Fibroblast of gingiva (primary cell): ENCODE measurements at places on chromosomes 13 and 19.
A peak's percentile ranks its signal among the peaks of the same experiment; 100 is the strongest.

DNA sequence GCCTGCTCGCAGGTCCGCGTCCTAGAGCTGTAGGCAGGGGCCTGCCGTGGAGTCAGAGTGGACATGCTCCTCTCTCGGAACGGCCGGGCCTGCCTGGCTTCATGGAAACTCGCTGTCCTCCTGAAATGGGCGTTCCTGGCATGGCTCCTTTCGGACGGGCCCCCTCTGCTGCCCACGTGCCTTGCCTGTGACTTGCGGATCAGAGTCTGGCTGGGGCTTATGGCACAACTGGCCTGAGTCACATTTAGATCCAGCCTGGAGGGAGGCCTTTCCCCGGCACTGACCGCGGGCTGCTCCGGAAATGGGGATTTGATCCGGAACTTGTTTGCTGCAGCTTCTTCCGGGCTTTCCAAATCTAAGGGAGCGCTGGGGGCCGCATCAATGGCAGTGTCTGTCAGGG, 28.1 kb downstream of the THSD1 start:
- no peak for DNase-seq

- DNase-seq: no peak
These were observed 112.6 kb downstream of the LIG4 start for GRCh38 chr13:108102771-108103170.

DNA sequence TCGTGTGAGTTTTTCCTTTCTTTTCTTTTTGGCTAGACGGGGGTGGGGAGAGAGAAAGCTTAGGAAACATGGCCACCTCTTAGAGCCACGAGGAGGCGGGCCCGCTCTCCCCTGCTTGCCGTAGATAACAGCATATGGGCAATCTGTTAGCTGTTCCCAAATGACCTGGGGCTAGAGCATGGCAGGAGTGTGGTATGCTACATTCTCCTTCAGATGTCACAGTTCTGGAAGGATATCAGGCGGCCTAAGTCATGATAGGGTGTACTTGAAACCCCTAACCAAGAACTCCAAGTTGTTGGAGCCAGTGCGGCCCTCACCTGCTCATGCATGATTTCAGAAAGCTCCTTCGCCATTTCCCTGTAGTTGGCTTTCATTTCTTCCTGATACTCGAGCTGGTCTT, 44.3 kb upstream of the SLC15A1 start:
- no peak for DNase-seq

DNA sequence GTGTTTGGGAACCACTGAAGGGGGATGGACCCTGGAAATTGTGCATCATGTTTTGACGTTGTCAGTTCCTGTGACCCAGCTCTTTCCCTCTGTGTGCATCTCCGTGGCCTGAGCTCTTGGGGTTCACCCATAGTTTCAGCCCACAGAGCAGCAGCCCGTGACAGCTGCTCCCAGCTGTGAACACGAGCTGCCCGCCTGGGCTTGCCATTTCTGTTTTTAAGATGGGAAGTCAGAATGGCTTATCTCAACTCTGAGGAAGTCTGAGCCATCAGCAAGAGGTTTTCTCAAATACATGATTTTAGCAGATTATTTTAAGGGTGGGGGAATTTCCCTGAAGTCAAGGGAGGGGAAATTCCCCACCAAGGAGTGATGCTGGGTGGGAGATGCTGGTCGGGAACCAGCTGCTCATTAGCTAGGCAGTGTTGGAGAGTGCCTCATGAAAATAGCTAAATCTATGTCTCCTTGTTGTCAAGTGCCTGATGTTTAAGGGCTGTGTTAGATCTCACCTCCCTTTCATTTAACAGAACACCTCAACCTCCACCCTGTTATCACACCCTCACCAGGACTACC, 34.8 kb upstream of the C1QTNF9 start:
- no peak for DNase-seq

GRCh38 chr19:38386971-38387549, 774 bp downstream of the GGN start:
- DNase-seq: no peak

GRCh38 chr13:40600149-40600751, 66.2 kb downstream of the FOXO1 start:
- DNase-seq: no peak

GRCh38 chr19:58261968-58262921, 16.5 kb upstream of the ZNF8 start:
- no peak for DNase-seq

- no peak for DNase-seq
These were observed 70.3 kb downstream of the ALOX5AP start for GRCh38 chr13:30805603-30806011.

DNA sequence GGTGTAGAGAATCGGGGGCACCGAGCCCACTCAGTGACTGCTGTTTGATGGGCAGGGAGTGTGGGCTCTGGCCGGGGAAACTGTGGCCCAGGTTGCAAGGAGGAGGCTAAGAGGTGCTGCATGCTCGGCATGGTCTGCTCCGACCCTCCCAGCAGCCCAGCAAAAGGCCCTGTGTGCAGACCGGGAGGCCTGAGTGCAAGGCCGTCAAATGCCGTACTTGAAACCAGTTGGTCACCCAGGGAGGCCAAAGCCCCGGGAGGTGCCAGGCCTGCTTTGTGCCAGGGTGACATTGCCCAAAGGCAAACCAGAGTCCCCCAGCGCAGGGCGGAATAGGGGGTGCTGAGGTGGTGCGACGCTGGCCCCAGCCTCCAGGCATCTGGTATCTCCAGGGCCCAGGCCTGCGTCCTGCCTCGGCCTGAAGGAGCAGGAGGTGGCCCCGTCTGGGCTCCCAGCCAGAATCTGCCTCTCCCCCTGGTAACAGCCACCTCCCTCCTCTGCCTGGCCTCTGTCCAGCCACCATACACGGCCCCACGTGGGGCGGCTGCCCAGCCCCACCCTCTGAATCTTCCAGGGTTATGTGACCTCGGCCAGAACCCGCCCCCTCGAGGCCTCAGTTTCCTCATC, 4.0 kb downstream of the PIK3R2 start:
- peak; percentile 71 for DNase-seq

- no peak for DNase-seq
These were observed 26.4 kb upstream of the IGFL1 start for GRCh38 chr19:46202872-46203860.

GRCh38 chr13:108779308-108779707, 149.9 kb downstream of the MYO16 start:
- no peak for DNase-seq

- peak; percentile 30 for DNase-seq
These were observed 113.3 kb upstream of the SPRY2 start for GRCh38 chr13:80454245-80454644.

DNA sequence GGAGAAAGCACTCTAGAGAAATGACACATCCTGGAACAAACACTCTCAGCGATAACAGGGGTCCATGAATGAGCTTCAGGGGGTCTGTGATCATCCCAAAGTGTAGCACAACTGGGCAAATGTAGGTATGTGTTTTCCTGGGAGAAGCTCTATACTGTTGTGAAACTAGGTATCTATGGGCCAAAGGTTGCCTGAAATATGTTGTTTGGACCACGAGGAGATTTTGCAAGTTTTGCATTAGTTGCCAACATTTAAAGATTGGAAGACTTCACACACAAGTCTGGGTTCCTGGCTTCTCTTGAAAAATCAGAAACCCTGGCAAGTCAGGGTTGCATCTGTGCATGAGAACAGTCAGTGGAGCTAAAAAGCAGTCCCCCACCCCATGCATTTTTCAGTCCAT, 26.7 kb upstream of the POU2F2 start:
- DNase-seq: peak; percentile 24

DNA sequence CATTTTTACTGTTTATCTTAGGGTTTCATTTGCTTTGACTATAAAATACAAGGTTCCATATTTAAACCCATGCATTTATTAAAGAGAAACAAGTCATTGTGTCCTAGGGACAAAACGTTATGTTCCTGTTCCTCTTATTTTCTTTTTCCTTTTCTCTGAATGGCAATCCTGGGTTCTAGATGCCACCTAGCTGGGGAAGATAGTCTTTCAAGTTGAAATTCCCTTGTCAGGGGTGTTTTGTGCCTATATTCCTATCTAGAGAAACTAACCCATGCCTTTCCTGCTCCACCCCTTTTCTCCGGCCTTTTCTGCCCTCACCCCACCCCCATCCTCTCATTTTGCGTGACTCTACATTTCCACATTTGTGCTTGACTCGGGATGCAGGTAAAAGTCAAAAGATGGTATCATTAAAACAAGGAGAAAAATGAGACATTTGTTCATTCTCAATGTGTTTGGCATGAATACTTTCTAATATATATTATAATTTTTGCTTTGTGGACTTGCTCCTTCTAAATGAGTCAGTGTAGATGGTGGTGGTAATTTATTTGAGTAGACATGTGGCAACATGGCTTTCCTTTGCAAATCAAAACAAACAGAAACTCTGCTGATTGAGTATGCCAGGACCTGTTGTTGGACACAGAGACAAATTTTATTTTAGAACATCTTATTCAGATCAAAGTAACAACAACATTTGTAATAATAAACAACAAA, 26.8 kb upstream of the STARD13 start:
- DNase-seq: peak; percentile 43

- DNase-seq: no peak
These were observed 56.4 kb upstream of the MBNL2 start for GRCh38 chr13:97165502-97166425.

GRCh38 chr13:109114162-109114561, 484.8 kb downstream of the MYO16 start:
- no peak for DNase-seq

GRCh38 chr13:51286135-51287002, 53.1 kb upstream of the SERPINE3 start:
- DNase-seq: peak; percentile 56

DNA sequence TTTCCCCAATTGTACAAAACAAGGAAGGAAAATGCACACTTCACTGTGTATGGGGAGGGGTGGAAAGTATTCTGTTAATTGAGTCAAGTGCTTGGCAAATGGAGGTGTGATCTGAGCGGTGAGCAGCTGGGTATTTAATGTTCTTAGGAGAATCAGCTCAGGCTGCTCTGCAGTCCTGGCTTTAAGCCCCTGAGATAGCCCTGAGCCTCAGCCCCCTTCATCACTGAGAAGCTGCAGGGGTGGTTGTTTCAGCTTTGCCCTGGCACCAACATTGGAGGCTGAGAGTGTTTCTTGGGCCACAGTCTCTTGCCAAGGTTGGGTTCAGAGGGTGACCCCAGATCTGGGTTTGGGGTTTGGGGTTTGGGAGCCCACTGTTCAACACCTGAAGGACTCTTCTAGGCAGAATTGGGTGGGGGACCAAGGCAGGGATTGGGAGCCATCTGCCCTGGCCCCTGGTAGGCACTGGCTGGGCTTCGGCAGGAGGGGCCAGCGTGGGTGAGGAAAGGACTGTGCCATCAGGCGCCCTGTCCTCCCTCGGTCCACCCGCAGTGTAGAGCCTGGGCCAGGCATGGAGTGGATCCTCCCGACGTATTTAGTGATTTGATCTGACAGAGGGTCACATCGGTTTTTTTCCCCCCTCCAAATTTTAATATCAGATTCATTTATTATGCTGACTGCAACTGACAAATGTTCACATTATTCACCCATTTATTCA, 66.7 kb upstream of the ZNF536 start:
- no peak for DNase-seq

GRCh38 chr19:4980838-4981680, 12.1 kb downstream of the KDM4B start:
- no peak for DNase-seq

DNA sequence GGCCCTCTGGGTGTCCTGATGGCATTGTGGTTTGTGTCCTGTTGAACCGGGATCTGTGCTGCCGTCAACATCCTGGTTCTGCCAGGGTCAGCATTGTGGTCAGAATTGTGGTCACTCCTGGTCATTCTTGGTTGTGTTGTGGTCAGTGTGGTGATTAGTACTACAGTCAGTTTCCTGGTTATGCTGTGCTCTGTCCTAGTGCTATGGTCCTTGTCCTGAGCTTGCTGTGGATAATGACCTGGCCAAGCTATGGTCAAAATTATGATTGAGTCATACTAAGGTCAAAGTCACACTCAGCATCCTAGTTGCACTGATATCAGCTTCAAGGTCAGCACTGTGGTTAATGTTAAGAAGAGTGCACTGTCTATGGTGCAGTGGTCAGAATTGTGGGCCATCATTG, 4.5 kb upstream of the OLFM2 start:
- DNase-seq: no peak

- DNase-seq: no peak
These were observed 68.2 kb downstream of the ARHGAP35 start for GRCh38 chr19:46928951-46929350.

DNA sequence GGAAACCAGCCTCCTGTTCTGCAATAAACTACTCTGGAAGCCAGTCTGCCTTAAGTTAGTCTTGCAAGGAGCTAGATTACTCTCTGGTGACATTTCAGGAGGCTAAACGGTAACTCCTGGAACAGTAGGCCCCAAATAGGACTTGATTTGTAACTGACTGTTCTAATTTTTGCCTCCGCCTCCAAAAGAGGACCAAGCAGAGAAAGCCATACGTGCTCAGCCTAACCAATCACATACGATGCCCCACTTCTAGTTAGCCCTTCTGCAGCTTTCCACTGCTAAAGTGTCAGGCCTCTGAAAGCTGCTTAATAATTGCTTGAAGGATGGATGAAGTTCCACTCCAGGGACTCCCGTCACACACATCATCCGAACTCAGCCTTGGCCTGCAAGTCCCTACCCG, 744 bp downstream of the ZNF805 start:
- peak; percentile 39 for DNase-seq

DNA sequence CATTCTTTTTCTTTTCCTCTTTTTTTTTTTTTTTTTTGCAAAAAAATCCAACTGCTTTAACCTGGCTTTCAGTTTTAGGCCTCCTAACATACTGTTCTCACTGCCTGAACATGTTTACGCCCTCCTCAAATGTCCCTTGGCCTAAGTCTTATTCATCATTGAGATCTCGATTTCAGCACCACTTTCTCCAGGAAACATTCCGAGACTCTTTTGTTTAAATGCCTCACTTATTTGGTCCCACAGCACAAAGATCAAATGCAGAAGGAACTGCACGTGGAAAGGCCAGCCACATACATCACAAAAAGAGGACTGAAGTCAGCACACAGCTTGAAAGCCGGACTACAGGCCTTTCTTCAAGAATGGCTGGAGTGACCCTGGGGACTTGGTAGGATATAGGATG, 79.2 kb upstream of the POMP start:
- no peak for DNase-seq
